ENCODE measurements at places on chromosomes 7 and 10.

DNA sequence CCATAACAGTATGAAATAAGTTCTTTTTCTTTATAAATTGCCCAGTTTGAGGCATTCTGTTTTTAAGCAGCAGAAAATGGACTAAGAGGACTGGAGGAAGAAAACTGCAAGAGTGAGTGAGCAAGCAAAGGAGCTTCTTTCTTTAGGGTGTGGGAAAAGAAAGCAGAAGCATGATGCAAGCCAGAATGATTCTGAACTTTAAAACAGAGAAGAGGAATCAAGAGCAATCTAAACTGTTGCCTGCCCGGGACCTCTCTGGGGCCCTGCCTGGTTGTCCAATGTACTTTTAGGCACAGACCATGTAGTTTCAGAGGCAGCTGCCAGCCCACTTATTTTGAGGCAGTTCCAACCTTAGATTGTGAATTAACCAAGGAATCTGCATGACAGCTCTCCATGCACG is 186.3 kb downstream of the PLPP4 start:
- DNase-seq = no peak

GRCh38 chr7:104008107-104008506 is 18.6 kb upstream of the RELN start:
- no peak for DNase-seq

DNA sequence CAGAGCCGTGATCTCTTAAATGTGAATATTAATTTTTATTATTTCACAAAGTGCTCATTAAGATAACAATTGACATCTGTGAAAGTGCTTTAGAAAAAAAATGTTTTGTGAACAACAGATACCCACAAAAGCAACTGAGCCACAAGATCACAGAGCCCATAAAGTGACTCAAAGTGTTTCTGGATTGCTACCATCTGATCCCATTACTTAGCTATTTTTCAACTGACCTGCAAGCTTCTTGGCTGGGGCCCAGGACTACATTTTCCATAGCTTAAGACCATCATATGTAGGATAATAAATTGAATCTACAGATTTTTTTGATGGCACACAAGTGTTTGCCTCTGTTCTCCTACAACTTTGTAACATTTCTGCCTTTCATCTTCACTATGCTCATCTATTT is 674.4 kb downstream of the PHTF2 start:
- DNase-seq = no peak

DNA sequence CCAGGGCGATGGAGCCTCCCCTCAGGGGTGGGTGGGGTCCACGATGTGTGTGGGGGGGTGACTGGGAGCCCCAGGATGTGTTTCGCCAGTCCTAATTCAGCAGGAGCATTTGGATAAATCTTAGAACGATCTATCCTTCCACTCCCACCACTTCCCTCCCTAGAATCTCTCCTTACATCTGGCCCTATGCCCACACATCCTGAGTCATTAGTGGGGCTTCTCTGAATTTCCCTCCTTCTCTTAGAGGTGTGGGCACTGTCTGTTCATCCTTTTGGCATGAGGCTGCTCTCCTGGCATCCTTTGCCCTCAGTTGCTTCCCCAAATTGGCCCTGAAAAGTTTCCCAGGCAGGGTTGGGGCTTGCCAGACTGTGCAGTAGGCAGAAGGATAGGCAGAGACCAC is 1.6 kb downstream of the GHRHR start:
- DNase-seq = no peak

GRCh38 chr10:19097151-19097550 is 48.5 kb downstream of the MALRD1 start:
- no peak for DNase-seq

DNA sequence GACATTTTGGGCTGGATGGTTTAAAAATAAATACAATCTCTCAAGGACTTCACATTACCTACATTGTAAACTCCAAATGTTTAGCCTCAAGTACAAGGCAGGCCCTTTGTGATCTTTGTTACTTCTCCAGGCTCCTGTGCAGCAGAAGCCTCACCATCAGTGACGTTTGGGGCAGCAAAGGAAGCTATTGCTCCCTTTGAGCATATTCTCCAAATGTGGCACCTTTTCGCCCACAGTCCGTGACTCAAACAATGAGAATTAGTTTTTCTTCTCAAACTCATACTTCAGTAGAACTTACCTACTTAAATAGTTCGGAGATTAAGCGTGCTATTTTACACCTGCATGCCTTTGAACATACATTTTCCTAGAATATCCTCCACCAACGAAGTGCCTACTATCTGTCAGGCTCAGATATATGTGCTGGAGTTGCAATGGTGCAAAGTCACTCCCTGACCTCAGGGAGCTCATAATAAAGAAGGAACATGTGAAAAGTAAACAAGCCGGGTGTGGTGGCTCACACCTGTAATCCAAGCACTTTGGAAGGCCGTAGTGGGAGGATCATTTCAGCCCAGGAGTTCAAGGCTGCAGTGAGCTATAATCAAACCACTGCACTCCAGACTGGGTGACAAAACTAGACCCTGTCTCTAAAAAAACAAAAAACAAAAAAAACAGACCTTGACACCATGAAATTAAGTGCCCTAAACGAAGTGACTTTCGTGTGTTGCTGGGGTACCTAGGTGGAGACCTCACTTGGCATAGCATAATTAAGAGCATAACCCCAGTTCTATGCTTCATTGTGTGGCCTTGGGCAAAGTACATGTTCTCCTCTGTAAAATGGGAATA is 1.2 kb upstream of the ABCF2 start:
- no peak for DNase-seq

DNA sequence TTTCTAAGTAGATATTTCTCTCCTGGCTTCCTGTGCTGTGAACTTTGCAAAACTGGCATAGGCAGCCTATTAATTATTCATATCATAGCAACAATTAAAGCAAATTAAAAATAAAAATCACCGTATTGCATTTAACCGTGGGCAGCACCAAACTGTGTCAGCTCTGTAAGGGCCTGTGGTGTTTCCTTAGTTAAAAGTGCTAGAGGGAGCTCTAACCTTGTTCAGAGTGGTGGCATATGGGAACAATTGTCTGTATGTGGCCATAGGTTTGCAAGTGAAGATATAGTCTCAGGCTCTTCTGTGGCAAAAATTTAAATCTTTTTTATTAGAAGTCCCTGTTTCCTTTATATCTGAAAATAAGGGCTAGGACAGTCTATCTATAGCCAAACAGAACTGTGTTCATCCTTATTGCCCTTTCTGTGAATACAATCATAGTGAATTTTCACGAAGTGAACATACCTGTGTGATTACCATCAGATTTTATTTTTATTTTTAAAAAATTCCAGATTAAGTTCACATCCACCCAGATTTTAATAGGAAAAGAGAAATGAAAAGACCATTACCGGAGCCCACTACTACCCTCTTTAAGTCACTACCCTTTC is 92.6 kb downstream of the POLL start:
- DNase-seq = no peak

- DNase-seq = no peak
These were observed 143.2 kb upstream of the COBL start for GRCh38 chr7:51459809-51460208.

GRCh38 chr7:100493476-100494264 is 9.9 kb downstream of the NYAP1 start:
- DNase-seq = no peak

DNA sequence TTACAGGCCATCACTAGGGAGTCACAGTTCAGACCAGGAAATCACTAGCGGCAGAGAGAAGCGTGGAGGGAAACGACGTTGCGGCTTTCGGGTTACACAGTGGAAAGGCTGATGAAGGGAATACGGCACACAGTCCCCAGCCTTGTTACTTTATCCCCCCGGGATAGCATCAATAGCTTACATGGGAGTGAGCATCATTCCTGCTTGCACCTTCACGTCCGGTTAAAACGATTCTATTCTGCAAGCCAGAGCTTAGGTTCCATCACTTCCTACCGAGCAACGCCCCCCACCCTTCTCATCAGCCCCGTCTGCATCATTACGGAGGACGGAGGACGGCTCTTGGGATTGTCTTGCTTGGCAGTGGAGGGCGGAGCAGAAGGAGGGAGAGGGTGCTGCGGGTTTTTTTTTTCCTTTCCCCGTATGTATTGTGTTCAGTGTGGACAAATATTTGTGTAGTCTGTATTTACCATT is 124.9 kb downstream of the CLEC2L start:
- DNase-seq = no peak

All from stimulated activated naive B cell treated with anti-CD40 and anti-IgM and Interleukin-4, amounts not matched to agents 10 μg/mL and 1 μg/mL and 100 μg/mL, for 72 hours (primary cell).